Posterior cingulate gyrus (tissue), 11 donors: ENCODE measurements at places on chromosomes 5 and 9.

DNA sequence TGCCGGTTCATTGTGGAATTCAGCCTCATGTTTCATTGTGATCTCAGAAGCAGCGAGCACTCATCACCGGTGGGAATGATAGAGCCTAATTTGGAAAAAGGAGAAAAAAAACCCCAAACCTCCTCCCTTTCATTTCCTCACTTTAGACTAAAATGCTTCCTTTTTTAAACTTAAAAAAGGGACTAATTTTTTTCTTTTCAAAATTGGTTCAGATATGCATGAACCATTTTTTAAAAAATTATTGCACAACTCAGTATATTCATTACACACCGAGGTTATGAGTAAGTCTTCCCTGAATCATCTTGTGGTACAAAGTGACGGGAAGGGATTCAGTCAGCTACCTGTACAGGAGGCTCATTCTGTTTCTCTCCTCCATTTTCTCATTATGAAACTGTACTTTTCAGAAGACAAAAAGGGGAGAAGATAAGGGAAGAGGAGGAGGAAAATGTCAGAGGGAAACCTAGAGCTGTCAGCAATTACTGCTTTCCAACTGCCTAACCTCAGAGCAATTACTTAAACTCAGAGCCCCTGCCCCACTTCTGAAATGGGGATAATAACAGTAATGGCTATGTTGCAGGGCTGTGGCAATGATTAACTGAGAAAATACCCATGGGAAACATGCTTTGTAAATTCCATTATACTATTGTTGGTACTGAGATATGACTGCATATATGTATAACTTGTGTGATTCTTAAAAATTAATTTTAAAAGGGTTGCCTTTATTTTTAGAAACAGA lies 24.0 kb downstream of the GALNT10 start:
- DNase-seq: no peak

GRCh38 chr5:32679218-32679617 lies 31.9 kb upstream of the NPR3 start:
- DNase-seq: no peak

DNA sequence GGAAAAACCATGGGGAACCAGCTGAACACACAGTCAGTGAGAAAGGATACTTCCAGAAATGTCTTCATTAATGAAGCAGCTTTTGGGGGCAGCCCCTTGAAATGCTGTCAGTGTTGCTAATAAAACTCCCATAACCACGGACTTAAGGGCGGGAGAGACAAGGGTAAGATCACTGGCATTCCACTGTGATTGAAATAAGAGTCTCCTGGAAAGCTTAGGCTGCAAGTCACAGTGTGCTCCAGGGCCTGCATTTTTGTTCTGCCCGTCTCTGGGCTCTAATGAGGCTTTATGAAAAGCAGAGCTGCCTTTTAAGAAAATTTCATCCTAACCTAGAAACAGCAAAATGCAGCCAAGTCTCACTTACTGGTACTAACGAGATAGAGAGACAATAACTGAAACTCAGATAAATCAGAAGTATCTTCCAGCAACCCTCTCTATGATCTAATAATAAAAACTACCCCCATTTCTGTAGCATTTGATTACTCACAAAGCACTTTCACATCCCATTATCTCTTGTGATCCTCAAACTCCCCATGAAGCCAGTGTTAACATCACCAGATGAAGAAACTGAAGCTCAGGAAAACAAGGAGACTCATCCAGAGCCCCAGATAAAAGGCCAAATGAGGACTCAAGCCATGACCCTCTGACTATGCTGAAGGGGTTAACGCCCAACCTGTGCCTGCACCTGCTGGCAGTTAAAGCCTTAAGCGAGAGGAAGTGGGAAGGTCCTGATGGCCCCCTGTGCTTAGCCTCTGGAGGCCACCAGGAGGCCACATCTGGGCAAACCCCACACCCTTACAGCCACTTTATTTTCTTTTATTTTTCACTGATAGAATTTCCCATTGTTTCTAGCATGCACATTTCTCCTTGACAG lies 37.5 kb downstream of the SPOCK1 start:
- no peak for DNase-seq

- DNase-seq: no peak
Observed at GRCh38 chr9:86732514-86733171, 214.7 kb downstream of the GAS1 start.

GRCh38 chr5:163880302-163880701 lies 374.9 kb downstream of the MAT2B start:
- DNase-seq: no peak
